NCI-H2107 (cell line): ENCODE measurements at places on chromosomes 6 and 20.

GRCh38 chr6:125018136-125018535, 55.9 kb downstream of the RNF217 start:
- DNase-seq: no peak

DNA sequence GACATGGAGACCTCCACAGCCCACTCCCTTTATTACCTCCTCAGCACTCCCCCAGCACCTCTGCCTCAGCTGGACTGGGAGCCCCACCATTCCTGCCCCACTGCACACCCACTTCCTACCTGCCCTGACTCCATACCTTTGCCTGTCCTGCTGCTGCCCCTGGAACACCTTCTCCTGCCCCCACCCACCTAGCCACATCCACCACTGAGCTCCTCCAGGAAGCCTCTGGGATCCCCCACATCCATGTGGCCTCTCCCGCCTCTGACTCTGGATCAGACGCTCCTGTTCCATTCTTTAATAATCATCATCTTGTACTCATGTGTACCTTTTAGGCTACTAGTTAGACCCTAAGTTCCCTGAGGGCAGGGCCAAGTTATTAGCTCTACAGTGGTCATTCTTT, 2.2 kb upstream of the SDCBP2 start:
- DNase-seq: no peak

GRCh38 chr20:50229156-50229607, 38.6 kb downstream of the CEBPB start:
- DNase-seq: no peak

- no peak for DNase-seq
These were observed 30.2 kb downstream of the CCDC170 start for GRCh38 chr6:151524059-151524458.

DNA sequence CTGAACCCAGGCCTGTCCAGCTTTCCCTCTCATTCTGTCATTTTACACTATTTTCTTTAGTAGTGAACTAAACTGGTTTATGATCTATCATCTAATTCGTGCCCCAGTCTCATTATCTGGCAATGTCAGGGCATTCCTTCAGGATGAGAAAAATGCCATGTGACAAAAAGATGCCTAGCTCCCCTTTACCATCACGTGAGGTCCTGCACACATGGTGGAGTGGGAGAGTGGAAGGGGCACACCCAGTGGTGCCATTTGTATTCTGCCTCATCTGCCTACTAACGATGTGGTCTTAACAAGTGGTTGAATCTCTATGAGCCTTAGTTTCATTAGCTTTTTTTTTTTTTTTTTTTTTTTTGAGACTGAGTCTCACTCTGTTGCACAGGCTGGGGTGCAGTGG, 41.2 kb downstream of the CDC5L start:
- no peak for DNase-seq

DNA sequence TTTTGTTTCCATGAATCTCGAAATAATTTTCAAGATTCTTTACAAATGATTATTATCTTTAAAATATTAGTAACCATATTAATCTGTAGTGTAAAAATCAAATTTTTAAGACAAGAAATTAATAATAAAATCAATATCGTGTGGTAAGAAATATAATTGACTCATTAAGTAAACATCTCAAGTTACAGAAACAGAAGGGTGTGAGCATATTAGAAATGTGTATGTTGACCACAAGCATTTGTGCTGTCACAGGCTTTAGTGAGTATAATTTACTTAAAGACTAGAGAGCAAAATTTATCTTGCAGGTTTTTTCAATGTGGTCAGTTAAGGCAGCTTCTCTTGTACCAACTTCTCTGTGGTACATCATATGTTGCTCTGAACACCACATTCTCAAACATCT, 566.5 kb upstream of the IRAK1BP1 start:
- DNase-seq: no peak

GRCh38 chr6:83708546-83708969, 343 bp downstream of the SNAP91 start:
- DNase-seq: no peak

DNA sequence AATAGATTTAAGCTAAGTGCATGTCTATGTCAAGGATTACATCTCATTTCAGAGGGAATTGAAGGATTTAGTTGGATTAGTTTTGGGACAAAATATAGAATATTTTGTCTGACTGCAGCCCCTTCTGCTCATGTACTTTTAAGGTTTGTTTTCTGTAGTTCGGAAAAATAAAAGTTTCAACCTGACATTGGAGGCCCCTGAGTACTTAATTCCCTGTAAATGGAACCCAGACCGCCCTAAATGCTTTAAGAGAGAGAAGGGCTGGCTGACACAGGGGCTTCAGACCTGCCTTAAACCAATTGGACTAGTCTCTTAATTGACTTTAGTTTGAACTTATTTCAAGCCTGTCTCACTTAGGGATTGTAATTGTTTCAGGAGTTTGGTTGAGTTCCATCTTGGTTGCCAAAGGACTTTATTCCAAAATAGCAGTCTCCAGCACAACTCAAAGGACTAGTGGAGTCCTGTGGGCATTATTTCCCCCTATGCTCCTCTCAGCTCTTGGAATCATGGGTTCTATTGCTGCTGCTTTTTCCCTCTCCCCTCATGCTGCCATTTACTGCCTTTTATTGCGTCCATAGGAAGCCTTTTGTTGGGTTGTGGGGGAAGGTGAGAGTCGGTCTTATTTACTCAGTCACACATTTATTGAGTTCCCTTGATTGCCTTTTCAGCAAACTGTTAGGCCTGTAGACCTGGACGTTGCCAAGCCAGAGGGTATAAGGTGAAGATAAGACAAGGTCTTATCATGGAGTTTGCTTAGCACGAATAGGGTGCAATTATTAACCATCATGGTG, 14.5 kb downstream of the BRD2 start:
- no peak for DNase-seq

DNA sequence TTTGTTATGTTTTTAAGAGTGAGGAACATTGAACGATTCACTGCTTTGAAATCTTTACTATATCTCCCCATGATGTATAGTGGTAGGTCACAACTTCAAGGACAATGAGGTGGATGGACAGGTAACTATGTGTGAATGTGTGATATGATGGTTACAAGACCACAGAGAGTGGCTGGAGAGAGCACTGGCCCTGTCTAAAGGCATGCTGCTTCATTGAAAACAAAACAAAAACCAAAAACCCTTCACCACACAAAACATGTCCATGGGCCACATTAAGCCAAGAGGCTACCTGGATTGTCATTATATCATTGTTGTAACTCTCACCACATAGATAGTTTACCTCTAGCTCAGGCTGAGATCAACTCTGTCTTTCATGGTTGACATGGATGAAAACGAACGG, 180.6 kb upstream of the TENT5A start:
- DNase-seq: no peak

GRCh38 chr6:122809001-122809400, 19.9 kb downstream of the SMPDL3A start:
- DNase-seq: no peak
